ENCODE measurements at places on chromosomes 13 and 19.

- DNase-seq, result no peak
Measured at GRCh38 chr13:96646515-96647211, 347.6 kb downstream of the OXGR1 start.

DNA sequence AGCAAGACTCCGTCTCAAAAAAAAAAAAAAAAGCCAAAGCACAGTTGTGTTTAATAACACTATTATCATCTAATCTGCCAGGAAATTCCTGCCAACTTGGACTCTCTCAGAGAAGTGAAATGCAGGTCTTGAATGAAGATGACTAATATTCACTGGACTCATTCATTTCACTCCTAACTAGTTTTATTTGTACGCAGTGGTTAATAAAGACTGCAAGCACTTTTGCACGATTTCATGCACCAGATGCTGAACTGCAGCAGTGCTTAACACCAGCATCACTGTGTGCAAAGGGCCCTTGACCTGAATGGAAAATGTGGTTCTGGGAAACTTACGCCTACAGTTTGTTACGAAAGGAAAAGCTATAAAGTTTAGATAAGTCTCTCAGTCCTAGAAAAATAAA lies 63.3 kb downstream of the DHRS12 start:
- no peak for DNase-seq

DNA sequence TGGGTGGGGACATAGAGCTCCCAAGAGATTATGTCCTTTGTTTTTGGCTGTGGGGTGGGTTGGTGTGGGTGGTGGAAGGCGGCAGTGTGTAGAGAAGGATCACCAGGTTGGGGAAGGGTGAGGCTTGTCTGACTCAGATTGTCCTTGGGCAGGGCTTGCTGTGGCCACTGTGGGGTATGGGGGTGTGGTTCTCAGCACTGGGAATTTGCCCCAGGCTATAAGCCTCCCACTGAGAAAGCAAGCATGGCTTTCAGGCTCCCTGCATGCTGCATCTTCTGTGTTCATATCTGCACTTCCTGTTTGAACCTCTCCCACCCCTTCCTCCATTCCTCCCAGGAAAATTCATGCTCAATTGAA lies 34.9 kb downstream of the DNAJC15 start:
- DNase-seq, result no peak

DNA sequence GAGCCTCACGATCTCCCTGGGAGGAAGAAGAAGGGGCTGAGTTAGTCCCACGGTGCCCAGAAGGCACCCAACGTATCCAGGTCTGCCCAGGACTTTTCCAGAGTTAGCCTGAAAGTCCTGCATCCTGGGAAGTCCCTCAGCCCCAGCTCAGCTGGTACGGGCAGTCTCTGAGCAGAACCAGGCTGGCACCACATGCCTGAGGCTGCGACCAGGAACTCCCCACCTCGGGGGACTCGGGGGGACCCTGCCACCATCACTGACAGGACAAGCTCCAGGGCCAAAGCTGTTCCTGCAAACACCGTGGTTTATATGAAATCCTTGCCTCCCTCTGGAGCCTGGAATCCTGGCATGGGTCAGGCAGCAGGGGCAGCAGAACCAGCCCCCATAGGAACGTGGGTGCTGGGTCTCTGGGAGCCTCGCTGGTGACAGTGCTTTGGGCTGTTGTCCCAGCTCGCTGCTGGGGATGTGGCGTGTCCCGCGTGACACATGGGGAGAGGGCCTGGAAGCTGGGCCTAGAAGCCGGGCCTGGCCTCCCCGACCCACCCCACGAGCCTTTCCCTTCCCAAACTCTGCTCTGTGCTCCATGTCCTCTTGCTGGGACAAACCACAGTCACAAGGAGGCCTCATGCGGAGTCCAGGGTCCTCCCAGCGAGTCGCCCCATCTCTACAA lies 55.5 kb downstream of the GNG7 start:
- DNase-seq, result no peak

DNA sequence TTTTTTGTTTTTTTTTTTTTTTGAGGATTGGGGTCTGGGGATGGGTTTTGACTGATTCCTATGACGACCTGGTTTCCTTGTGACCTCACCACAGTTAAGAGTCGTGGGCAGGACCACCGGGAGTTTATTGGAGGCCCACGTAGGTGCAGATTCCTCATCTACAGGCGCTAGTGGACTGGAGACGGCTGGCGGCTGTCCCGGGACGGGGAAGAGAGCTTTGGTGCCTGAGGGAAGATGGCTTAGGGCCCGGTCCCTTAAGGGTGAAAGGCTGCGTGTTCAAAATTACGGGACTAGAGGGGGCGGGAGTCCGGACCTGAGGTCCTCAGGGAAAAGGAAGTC lies 682 bp upstream of the TEAD2 start:
- no peak for DNase-seq

DNA sequence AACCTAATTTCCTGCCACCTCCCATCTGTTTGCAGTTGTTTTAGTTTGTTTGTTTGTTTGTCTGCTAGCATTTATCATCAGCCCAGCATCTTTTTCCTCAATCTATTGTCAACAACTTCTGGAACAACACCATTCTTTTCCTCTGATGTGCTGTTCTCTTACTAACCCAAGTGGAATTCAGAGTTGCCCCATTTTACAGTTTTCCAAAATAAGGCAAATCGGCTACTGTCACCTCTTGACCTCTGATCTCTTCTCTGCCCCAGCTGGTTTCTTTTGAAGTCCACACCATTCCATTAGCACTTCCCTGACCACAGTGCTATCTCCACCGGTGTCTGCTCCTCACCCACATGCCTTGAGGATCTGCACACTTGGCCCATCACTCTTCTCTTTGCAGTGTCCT lies 102.4 kb downstream of the EFNB2 start:
- no peak for DNase-seq

- no peak for DNase-seq
Measured at GRCh38 chr13:76715075-76715474, 171.1 kb downstream of the KCTD12 start.

- DNase-seq, result no peak
Measured at GRCh38 chr19:16024266-16025107, 51.8 kb upstream of the TPM4 start.

DNA sequence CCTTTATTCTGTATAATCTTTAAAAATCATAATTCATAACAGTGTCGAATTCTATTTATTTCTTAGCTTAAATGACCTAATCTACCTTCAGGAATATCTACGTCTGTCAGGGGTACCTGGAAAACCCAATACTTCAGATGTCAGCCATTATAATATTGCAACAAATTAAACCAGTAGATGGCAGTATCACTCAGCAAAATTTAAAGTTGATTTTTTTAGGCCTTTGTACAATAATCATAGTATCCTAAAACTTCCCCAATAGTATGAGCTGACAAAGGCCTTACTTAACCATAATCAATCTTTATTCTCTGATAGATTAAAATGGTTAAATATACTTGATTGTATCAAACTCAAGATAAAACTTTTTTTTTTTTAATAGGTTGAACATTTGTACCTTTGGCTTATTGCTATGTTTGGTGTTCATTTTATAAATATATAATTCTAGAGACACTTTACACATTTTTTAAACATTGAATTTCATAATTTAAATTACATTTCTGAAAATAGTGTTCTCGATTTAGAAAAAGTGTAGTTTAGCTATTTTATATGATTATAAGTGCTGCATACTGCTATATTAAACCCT lies 830.2 kb upstream of the SPRY2 start:
- DNase-seq, result no peak

DNA sequence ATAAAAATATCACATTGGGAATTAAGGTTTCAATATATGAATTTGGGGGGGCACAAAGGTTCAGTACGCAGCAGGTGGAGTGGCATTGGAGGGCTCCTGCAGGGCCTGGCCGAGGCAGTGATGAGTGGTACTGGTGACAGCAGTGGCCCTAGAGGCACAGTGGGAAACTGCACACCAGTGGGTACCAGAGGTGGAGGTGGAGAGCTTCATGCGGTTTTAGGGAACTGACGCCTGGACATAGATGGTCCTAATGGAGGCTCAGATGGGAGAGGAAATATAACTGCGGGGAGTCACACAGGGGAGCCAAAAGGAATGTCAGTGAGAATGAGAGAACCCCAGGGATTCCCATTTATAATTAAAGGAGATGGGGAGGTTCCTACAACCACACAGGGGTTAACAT lies 156.2 kb downstream of the COG6 start:
- no peak for DNase-seq

- DNase-seq, result no peak
Measured at GRCh38 chr19:4298810-4299550, 3.2 kb downstream of the TMIGD2 start.

- DNase-seq, result no peak
Measured at GRCh38 chr13:66323745-66324347, 906.3 kb downstream of the PCDH9 start.

- no peak for DNase-seq
Measured at GRCh38 chr13:23985839-23986238, 88.5 kb upstream of the C1QTNF9B start.

- DNase-seq, result no peak
Measured at GRCh38 chr19:45581576-45581975, 3.0 kb downstream of the OPA3 start.

DNA sequence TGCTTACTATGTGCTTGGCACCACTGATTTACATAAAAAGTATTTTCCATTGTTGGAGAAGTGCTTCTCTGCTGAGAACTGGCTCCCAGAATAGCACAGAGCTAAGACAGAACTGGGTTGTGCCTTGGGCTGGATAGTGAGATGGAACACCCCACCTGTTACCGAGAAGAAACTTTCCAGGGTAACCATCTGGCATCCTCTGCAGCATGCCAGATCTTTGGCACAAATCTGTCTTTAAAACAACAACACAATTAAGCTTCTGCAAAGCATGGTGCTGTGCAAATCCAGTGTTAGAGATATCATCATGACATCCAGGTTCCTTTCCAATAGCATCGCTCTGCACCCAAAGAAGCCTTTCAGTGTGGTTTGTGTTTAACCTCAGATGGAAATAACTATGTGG lies 202.5 kb upstream of the RFC3 start:
- DNase-seq, result no peak

- DNase-seq, result no peak
Measured at GRCh38 chr19:49524812-49525455, 2.9 kb upstream of the RCN3 start.

GRCh38 chr19:28224441-28224840 lies 988.5 kb downstream of the UQCRFS1 start:
- no peak for DNase-seq

DNA sequence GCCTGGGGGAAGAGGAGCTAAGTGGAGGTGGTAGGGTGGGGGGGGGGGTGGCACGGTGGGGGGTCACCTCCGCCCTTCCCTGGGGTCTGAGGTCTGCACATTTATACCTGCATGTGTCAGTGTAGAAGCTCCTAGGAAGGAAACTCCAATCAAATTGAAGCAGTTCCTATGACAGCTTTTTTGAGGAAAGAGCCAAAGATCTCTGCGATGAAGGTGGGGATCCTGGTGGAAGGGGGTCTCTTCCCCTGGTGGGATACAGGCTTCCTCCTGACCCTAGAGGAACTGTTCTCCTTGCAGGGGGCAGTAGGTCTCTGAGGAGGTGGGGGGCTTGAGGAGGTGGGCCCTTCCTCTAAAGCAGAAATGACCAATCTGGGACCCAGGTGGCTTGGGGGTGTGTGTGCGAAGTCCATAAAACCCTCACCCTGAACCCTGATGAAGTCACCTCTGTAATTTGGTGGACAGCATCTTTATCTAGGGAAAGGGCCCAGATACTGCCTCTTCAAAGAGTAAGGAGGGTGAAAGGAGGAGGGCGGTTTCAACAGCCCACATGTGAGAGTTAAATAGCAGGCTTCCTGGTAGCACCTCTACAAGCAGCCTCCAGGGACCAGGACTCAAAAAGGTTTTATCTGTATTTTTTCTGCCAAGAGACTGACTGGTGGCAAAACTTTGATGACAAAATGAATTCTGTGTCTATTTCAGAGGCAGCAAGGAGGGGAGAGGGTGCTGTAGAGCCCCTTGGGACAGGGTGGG lies 12.9 kb downstream of the RANBP3 start:
- DNase-seq, result no peak

- no peak for DNase-seq
Measured at GRCh38 chr13:98083507-98083906, 59.4 kb upstream of the FARP1 start.

DNA sequence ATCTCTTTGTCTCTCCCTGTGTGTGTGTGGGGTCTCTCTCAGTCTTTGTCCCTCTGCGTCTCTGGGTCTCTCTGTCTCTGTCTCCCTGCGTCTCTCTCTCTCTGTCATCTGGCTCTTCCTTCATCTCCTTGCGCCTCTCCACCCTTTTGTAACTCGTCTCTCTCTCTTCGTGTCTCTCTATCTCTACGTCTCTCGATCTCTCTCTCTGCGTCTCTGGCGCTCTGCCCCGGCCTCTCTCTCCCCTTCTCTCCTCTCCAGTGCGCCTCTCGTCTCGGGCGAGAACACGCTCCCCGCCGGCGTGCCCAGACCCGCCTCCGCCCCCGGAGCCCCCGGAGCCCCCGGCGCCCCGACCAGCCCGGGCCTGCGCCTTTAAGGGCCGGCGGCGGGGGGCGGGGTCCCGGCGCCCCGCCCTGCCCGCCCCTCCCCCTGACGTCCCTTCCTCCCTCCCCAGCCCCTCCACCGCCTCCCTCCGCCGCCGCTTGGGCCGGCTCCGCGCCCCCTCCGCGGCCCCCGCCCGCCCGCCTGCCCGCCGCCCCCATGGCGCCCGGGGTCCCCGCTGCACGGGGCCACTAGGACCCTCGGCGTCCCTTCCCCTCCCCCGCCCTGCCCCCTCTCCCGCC lies at the start of gene MARK4:
TSS of gene MARK4 (plus strand) at position 440 of the 620 bp plus-strand sequence. CDS start 318 bp downstream, outside the sequence.
- peak; percentile 80 for DNase-seq

DNA sequence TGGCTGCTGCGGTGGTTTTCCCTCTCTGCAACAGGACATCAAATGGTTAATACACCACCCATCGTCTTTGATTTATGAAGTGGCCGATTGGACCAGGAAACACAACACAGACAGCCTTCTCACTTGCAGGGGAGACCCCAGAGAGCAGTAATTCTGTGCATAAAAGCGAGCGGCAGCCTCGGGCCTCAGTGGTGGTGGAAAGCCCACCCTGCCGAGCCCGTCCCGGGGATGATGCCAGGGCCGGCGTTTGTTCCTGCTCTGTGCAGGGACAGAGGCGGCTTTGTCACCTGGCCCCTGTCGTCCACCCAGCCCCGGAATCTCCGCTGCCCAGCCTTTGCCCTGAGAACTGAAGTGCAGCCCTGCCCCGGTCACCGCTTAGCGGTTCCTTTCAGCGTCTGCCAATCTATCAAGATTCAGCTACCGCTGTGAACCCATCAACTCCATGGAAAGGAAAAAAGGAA lies 184.4 kb downstream of the TSHZ3 start:
- DNase-seq, result no peak

- DNase-seq, result no peak
Measured at GRCh38 chr13:48009284-48009683, 8.2 kb upstream of the SUCLA2 start.

Data from activated CD8-positive, alpha-beta memory T cell treated with anti-CD3 and anti-CD28 coated beads, Interleukin-2, amount 50 U/mL, for 48 hours (primary cell).